ENCODE measurements at places on chromosomes 6 and 20.

DNA sequence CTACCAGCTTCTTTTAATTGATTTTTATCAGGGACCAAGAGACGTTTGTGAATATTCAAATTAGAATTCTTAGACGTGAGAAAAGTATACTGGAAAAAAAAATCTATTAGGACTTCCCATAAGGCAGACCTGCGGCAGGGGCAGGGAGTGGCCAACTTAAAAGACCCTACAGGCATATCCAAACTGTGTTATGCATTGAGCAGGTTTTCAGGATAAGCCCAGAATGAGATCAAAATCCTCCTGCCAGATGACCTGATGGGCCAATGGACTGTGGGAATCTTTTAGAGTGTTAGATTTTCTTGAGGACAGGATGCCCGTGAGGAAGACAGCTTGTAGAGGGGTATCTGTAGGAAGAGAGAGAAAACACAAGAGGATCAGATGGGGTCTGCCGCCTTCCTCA is 391.5 kb downstream of the CD83 start:
- DNase-seq = no peak

- DNase-seq = peak; percentile 79
Observed at GRCh38 chr6:44630125-44631028, 242.9 kb downstream of the CDC5L start.

DNA sequence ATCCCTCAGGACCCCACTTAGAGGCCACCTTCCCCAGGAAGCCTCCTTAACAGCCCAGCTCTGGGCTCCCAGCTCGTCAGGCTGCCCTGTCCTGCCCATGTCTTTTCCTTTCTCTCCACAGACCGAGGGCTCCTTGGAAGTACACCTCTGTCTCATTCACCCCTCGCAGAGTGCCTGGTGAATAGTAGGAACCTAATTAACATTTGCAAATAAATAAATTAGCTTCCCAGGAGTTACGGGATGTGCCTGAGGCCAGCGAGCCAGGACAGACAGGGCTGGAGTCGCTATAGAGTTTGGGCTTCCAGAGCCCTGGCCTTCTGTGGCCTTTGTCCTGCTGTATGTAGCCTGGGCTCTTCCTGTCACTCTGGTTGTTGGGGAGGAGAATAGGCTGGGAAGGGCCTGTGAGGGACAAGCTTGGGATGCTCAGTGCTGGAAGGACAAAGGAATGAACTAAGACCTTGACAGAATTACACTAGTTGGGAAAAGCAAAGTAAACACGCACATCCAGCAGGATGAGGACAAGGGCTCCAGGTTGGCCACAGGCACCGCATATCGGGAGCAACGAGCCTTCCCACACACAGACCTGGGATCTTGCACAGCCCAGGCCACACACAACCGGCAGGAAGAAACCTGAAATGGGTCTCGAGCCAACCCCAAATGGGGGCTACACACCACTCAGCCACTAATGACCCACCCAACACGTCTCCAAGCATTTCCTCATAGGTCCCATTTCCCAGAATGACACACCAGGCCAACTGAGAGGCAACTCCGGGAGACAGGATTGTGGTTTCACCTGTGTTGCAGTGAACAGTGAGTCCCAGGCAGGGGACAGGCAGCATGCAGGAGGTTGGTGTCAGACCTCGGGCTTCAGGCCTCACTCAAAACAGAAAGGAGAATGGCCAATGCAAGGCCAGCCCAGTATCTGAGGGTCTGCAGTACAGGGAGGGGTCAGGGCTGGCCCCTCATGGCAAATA is 9.7 kb downstream of the MAP1LC3A start:
- no peak for DNase-seq

DNA sequence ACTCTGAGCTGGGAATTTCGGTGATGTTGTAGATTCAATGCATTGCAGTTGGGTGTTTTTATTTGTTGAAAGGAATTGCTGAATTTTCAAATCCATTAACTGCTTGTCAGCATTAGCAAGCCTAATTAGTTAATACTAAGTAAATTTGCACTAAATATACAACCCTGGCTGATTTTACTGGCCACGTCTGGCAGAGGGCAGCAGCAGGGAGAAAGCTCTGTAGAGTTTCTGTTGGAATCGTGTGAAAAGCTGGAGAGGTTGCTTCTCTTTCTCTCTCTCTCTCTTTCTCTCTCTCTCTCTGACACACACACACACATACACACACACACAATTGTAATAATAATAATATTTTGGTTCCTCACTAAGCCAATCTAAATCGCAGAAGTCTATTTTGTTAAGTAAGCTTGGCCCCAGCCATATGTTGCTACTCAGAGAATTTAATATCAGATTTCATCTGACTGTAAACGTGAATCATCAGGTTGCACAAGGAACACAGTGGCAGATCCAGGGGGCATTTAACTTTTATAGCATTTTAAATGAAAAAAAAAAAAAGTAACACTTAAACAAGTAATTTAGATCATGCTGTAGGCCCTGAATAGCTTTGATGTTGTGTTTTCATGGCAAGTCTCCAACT is 289.5 kb downstream of the ESR1 start:
- peak; percentile 90 for DNase-seq

- DNase-seq = no peak
Observed at GRCh38 chr20:36854348-36855240, 21.3 kb upstream of the TLDC2 start.

DNA sequence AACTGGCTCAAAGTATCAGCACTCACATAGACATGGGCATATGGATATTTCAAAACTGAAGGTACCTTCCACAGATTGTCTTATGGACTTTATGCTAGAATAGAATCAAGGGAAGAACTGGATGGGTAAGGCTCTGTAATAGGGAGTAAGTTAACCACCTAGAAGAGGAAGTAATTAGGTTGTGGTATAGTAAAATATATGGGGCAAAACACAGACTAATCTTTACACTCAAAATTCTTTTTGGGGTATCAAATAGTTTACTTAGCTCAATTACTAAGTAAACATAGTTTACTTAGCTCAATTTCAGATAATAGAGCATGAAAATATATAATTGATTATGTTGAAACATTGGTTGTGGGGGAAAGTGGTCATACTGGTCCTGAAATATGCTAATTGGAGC is 94.2 kb upstream of the ATXN1 start:
- no peak for DNase-seq

DNA sequence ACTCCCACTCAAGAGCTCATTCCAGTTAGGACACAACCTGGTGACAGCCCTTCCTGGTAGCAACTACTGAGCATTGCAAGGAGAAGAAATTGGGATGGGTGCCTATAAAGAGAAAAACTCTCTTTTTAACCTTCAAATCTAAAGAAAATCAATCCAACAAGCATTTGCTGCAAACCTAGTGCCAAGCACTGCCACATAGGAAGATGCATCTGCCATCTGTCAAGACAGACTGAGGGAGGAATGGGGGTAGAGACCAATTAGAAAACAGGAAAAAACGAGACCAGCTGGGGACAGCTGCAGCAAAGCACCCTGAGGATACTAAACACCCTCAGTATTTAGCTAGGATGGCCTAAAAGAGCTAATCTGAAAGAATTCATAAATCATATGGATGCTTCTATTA is 27.9 kb downstream of the HLA-DMB start:
- DNase-seq = no peak

- DNase-seq = no peak
Observed at GRCh38 chr20:32562495-32562911, 22.6 kb downstream of the NOL4L start.

DNA sequence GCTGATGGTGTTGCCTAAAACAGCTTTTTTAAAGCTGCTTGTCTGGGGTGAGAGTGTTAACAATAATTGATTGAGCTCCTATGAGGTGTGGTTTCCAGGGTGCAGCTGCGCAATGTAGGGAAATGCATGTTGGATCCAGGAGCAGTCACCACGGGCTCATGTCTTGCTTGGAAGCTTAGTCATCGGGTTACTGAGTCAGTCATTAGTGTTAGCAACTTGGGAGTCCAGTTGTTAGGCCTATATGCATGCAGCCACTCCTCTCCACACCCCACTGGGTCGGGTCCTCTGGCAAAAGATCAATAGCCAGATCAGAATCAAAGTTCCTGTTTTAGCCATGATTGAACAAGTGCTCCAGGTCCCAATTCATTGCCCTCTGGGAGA is 271.7 kb upstream of the CHD6 start:
- DNase-seq = peak; percentile 4

- DNase-seq = no peak
Observed at GRCh38 chr6:33765368-33765767, 18.7 kb upstream of the IP6K3 start.

DNA sequence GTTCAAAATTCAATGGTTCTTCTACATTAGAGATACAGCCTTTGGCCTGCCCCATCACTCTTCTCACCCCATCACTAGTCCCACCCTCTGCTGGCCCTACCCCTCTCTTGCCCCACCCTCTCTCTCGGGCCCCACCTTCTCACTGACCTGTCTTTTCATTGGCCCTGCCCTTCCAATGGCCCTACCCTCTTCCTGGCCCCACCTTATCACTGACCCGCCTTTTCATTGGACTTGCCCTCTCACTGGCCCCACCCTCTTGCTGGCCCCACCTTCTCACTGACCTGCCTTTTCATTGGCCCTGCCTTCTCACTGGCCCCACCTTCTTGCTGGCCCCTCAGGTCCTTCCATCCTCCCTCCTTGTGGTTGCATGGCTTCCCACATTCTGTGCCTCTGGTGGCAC is 107.2 kb upstream of the PLEKHG1 start:
- no peak for DNase-seq

DNA sequence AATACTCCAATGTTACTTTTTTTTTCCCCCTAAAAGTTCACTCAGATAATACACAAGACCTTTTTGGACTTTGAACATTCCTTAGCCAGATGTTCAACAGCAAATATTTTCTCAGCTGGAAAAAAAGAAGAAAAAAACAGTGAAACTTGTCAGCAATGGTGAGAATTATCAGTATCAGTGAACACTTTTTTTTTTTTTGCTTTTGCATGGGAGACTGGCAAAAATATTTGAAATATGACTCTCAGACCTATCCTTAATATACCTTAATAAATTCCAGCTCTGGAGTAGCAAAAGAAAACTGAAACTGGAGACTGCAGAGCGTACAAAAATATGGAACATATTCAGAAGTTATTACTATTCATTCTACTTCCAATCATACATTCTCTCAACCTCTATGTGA is 92.3 kb downstream of the RFPL4B start:
- peak; percentile 26 for DNase-seq

DNA sequence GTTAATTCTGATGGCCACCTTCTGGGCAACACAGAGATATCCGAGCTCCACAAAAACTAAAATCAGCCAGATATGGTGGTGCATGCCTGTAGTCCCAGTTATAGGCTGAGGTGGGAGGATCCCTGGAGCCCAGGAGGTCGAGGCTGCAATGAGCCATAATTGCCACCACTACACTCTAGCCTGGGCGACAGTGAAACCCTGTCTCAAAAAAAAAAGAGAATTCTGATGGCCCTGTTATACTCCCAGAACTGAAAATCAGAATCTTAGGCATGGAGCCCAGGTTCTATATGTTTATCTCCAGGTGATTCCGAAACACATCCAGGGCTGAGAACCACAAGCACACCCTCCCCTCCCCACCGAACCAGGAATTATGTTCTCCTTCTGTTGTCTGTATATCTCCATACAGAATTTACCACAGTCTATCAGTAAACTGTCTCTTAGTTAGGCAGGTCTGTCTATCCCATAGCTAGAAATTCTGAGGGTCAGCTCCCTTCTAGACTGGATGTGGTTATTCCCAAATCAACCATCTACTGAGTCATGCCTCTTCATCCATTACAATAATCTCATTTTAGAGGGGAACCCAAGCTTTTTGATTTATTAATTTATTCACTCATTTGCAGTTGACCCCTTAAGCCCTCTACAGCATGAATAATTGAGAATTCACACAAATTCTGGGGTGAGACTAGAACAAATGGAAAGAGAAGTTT is 24.8 kb upstream of the CCND3 start:
- DNase-seq = no peak

- DNase-seq = no peak
Observed at GRCh38 chr20:1855109-1855508, 40.1 kb upstream of the SIRPA start.

DNA sequence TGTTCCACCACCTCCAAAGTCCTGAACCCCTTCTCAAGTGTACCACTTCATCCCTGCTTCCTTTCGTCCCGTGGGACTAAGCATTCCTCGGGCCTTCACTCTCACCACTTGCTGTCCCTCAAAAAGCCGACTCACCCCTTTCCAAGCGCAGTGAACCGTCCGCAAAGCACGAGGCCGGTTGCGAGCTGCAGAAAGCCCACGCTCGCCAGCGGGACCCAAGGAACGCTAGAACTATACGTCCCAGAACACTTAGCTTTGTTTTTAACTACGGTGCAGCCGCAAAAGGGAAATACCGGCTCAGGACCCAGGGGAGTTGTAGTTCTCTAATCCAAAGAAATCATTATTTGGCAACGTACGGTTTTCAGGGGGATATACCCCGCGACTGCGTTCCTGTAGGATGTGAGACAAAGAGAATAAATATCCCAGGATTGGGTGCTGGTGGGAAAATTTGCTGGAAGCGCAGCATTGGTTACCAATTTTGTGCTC is 416 bp upstream of the POLR1H start:
- peak; percentile 13 for DNase-seq

GRCh38 chr20:10280018-10280908 is 61.6 kb downstream of the SNAP25 start:
- DNase-seq = peak; percentile 23

DNA sequence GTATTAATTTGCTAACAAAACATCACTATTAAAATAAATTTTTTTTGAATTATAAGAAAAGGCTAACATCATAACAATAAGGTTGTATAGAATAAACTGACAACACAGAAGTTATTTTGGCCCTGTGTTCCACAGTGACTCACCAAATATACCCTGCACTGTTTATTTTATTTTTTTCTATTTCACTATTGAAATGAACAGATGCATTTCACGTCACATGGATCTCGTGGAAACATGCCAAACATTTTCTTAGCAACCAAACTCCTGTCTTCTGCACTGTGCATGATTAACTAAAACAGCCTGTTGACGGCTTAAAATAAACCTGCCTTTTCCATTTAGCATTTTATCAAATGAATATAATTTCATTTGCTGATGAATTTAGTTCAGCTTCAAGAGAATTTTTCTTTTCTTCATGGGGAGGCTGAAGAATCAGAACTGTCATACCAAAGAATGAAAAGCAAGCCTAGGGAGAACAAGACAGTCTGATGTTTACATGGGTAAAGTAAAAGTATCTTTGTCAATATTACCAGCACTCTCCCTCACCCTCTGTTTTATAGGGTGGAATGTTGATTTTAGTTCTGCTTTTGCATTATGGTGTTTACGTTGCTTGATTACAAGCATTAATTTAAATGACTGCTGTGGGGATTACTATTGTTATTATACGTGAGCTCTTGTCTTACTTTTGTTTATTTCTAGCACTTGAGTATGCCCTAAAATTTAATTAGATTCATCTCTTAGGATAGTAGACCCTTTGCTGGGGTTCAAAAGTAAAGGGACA is 115.3 kb downstream of the LCA5 start:
- peak; percentile 84 for DNase-seq

All from fibroblast of upper back skin (primary cell).